DMS 273 treated with DMSO at 0.1 percent for 48 hours (cell line): ENCODE measurements at places on chromosomes 5 and 9.

DNA sequence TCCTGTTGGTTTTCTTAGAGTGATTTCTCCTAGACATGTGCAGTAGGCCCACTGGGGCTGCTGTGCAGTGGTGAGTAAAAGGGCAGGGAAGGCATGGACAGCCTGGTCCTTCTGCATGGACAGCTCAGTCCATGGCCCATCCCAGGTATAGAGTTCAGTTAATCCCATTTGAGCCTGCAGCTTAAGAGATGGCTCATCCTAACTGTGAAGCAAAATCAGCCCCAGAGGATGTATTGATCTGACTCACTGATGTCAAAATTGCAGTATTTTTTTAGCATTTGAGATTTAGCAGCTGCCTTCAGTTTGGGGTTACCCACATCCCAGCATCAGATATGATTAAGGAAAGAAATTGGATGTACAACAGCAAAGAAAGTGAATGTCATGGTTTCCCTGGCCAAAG lies 93.4 kb downstream of the PDE6A start:
- no peak for DNase-seq

DNA sequence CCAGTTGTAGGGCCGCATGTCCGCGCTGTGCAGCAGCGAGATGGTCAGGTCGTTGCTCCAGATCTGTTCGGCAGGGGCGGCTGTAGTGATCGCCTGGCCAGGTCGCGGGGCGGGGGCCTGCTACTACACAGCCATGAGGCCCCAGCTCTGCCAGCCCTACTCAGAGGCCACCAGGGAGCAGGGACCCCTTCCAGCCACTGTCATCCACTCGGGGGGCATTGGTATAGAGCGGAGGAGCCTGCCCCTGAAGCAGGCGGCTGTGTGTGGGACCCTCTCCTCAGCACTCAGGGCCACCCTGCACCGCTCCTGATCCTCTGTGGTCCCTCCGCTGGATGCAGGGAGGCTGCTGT lies 1.7 kb downstream of the FBXW5 start:
- DNase-seq, result no peak

DNA sequence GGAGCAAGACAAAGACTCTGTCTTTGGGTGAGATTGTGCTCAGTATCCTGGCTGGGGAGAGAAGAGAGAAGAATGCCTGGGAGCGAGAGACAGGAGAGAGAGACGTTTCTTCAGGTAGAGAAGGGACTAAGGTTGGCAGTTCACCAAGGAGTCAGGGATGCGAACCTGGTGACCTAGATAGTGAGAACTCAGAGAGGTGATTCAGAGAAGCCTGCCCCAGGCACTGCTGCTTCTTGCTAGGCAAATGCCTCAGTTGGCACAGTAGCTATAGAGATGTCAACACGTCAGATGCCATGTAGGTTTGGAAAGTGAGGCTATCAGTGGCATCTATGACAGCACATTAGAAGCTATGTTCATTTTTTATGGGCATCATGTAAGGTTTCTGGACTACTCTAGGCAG lies 231.6 kb upstream of the VLDLR start:
- DNase-seq, result no peak

GRCh38 chr5:78360924-78361630 lies 660 bp downstream of the SCAMP1 start:
- peak; percentile 60 for DNase-seq

GRCh38 chr9:20990867-20991266 lies 40.6 kb downstream of the HACD4 start:
- DNase-seq, result no peak

GRCh38 chr9:35203528-35203927 lies 41.7 kb downstream of the UNC13B start:
- DNase-seq, result no peak

DNA sequence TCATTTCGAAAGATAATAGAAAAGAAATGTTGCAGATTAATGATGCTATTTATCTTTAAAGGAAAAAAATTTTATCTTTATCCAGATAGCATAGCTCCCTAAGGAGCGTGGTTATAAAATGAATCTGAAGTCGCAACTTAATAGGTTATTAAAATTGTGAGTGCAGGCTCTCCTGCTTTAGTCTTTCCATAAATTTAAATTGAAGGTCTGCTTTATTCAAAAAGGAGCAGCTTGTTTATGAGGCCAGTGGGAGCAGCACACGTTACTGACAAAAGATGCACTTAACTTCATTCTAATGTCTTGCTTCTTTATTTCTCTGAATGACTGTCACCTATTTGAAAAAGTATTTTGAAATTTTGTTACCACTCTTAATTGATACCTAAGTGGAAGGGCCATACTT lies 95.0 kb downstream of the ZCCHC7 start:
- DNase-seq, result no peak

DNA sequence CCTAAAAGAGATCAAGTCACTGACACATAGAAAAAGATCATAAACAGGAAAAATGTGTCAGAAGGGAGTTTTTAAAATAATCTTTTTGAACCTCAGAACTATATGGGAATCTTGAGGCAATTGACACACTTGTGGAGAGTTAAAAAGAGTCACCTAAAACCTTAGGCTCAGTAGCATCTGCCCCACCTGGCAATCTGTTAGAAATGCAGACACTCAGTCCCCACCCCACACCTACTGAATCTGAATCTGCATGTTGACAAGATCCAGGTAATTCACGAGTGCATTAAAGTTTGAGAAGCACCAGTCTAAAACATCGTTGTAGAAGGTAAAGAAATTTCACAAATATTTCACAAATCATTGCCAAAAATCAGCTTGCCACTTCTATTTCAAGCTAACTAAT lies 388.3 kb downstream of the NR2F1-AS1 start:
- DNase-seq, result no peak

- peak; percentile 77 for DNase-seq
Measured at GRCh38 chr5:139232147-139232724, 34.1 kb upstream of the SIL1 start.

DNA sequence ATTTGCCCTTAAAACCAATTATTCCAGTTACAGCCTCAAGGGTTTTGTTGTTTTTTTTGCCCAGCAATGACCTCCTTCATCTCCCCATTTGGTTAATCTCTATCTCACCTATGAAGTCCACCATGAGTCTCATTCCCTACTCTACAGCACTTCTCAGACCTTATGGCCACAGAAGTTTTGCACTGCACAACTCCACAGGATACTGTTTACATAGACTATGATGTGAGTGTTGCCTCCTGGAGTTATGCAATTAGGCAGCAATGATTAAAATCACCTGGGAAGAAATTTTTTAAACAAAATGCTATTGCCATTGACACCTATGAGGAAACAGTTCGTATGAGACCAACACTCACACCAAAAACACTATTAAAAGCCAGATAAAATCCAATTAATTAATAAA lies 39.7 kb downstream of the ZDHHC21 start:
- DNase-seq, result no peak

DNA sequence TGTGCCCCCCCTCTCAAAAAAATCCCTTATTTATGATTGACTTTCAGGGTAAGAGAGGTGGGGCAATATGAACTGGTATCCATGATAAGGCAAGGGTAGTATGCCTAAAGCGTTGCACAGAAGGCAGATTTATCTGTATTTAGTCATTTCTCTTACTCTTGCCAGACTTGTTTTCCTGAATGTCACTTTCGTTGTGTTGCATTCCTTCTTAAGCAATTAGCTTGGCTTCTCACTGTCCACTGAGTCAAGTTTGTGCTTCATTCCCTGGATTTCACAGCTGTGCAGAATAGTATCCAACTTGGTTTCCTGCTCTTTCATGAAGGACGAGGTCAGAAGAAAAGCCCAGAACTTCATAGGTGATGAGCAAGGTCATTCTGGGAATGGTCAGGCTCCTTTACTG lies 301.5 kb upstream of the ACTBL2 start:
- no peak for DNase-seq

DNA sequence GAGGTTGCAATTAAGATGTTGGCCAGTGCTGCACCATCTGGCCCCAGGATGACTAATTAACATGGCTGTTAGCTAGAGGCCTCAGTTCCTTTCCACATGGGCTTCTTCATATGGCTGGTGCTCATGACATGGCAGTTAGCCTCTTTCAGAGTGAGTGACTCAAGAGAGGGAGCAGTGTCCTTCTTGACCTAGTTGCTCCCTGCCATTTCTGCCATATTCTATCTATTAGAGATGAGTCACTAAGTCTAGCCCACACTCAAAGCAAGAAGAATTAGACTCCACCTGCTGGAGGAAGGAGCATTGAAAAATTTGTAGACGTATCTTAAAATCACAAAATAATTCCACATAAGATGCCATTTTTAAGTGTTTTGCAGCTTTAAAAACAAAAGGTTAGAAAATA lies 651.2 kb upstream of the CCNG1 start:
- DNase-seq, result no peak

DNA sequence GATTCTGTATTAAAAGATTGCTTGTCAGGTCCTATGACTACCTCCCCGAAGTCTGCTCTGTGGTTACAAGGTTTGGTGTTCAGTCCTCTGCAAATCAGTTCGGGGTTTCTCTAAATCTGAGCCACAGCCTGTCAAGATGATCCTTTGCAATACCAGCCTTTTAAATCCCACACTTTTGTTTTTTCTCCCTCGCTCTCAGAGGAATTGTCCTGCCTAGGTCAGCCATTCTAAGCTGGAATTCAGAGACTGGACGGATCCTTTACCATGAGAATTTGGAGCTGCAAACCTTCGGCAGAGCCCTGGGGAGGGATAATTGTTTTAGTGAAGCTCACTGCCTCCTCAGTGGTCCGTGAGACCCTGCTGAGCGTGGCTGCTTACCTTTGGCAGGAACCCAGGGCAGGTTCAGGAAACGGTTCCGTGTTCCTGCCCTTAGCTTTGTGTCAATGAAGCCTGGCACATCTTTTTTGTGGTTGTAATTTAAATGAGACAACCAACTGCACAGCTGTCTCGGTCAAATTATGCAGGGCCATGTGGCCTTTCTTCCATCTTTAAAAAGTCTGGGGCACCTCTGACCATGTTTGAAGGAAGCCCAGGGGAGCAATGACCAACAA lies 47.2 kb downstream of the EBF1 start:
- peak; percentile 60 for DNase-seq

DNA sequence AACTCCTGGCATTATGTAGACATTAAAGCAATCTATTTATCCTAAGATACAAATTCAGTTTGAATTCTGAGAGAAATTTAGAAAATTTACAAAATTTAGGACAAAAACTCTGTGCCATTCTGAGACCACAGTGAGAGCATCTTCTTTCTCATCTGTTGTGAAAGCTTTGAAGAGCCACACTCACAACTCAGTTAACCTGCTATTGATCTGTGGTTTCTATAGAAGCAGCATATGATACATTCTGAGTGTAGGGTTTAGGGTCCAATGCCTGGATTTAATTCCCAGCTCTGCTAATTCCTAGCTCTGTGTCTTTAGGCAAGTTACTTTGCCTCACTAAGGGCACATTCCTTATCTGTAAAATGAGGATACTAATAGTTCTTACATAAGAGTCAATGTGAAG lies 21.6 kb downstream of the CAST start:
- no peak for DNase-seq

- DNase-seq, result no peak
Measured at GRCh38 chr5:115884704-115885103, 43.0 kb downstream of the AP3S1 start.

DNA sequence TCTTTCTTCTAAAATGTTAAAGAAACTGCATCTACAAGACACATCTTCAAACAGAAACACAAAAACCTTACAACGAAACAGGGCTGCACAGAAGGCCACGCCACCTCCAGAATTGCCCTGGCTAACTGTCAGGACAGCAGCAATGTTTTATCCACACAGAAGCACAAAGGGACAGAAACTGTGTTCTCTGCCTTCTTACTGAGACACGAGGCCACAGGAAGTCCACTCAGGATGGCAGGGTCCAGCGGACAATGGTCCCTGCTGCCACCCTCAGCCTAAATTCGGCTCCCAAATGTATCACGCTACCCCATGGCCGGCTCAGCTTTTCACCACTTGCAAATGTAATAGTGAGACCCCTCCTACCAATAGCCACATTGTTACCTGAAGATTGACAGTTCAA lies 159.8 kb upstream of the PHYKPL start:
- no peak for DNase-seq

- DNase-seq, result no peak
Measured at GRCh38 chr5:87382224-87382623, 30.5 kb downstream of the CCNH start.

DNA sequence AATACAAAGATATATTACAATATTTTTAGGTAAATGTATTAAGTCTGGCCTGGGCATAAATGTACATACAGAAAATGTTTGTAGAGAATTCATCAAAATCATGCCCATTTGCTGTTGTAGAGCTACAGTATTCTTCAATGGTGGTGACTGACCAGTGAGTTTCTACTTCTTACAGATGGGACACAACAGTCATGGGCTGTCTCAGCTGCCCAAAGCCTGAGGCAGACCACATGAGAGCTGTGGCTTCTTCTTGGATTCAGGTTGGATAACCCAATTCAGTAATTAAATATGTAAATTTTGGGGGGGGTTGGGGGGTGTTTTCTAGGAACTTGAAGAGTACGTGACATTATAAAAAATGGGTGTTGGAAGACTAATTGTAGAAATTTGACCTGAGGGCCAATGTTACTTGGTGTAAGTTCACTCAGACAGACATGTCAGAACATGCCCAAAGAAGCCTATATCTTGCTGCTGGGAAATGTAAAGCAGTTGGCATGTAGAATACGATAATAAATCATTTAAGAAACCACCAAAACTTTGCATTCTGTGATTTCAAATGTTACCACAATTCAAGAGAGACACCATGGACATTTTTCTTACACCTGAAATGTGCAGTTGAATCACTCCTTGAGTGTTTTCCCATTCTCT lies 17.9 kb downstream of the STARD4 start:
- no peak for DNase-seq

DNA sequence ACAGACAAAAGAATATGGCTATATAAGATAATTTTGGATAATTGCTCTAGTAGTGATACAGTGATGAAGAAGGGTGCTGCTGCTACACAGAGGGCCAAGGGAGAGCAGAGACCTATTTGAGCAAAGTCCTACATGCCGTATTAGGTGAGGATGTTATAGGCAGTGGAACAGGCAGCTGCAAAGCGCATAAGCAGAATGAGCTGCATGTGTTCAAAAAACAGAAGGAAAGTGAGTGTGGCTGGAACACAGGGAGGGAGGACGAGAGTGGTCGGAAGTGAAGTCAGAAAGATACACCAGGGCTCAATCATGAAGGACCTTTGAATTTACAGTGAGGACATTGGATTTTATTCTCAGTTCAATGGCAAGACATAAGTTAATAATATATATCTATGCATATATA lies 35.4 kb downstream of the ITGA2 start:
- DNase-seq, result no peak

DNA sequence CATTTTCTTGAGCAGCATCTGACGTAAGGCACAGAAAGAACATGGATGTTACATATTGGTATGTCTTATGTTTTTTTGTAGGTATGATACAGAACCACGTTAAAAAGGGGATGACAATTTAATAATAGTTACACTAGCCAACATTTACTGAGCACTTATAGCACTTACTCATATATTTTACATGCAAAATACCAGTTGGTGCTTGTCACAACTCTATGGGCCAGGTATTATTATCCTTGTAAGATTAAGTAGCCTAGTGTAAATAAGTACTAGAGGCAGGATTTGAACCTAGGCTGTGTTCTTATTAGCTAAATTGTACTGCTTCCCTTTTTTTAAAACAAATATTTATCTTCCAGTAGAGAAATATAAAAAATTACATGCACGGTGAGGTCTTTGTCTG lies 83.5 kb downstream of the RANBP17 start:
- no peak for DNase-seq
